ENCODE measurements at places on chromosomes 5 and 9.

- peak; percentile 86 for DNase-seq
Observed at GRCh38 chr5:154287136-154287535, 96.6 kb downstream of the GALNT10 start.

GRCh38 chr5:148831590-148832565 lies 5.5 kb downstream of the ADRB2 start:
- DNase-seq, result no peak

- DNase-seq, result no peak
Observed at GRCh38 chr5:119331566-119332095, 24.2 kb upstream of the TNFAIP8 start.

DNA sequence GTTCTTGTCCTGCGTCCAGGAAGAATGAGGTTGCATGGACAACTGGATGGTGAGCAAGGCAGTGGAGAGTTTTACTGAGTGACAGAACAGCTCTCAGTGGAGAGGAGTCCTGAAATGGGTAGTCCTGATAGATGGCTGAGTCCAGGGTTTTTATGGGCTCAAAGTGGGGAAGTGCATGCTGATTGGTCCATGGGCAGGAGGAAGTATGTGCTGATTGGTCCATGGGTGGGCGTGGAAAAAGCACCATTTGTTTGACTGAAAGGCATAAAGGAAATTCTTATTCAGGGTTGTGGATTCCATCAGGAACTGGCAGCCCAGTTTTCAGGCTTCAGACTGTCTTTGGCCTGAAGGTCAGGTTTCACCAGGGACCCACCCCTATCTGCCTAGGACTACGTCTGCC lies 10.6 kb downstream of the FSD1L start:
- no peak for DNase-seq

GRCh38 chr5:111511174-111511830 lies 1.0 kb downstream of the STARD4 start:
- no peak for DNase-seq

- DNase-seq, result no peak
Observed at GRCh38 chr9:88272986-88273385, 115.3 kb upstream of the SPIN1 start.

DNA sequence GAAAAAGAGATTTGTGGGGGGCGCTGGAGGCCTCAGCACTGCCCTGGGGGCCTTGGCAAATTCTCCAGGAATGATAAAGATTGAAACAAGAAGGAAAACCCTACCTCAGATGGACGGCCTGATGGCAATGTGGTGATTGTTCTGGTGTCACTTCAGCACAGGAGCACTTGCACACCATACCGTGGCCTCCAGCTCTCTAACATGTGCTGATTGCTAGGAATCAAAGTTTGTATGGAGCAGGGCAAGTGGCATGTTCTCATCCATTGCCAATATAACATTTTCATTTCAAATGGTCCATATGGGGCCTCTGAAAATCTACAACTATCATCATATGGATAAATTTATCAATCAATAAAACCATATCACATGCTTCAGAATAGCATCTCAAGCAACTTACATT lies 253.0 kb downstream of the DEPDC1B start:
- DNase-seq, result no peak

- peak; percentile 32 for DNase-seq
Observed at GRCh38 chr5:44536650-44537260, 147.5 kb upstream of the FGF10 start.

DNA sequence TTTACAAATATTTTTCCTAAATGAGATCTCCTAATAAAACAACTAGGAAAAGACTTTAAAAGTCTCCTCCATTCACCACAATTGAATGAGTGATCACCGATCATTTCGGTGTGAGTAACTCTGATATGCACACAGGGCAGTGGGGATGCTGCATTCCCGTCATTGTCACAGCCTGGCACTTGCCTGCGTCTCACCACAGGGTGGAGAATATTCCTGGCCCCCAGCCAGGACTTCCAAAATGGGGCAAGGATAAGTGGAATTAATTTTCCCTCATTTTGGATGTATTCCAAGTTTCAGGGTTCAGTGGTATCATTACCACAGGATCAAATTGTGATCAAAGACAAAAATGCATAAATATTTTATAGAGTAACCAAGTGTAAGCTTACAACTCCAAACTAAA lies 107.1 kb downstream of the CTNND2 start:
- DNase-seq, result peak; percentile 15

- no peak for DNase-seq
Observed at GRCh38 chr9:22413884-22414283, 32.7 kb upstream of the DMRTA1 start.

DNA sequence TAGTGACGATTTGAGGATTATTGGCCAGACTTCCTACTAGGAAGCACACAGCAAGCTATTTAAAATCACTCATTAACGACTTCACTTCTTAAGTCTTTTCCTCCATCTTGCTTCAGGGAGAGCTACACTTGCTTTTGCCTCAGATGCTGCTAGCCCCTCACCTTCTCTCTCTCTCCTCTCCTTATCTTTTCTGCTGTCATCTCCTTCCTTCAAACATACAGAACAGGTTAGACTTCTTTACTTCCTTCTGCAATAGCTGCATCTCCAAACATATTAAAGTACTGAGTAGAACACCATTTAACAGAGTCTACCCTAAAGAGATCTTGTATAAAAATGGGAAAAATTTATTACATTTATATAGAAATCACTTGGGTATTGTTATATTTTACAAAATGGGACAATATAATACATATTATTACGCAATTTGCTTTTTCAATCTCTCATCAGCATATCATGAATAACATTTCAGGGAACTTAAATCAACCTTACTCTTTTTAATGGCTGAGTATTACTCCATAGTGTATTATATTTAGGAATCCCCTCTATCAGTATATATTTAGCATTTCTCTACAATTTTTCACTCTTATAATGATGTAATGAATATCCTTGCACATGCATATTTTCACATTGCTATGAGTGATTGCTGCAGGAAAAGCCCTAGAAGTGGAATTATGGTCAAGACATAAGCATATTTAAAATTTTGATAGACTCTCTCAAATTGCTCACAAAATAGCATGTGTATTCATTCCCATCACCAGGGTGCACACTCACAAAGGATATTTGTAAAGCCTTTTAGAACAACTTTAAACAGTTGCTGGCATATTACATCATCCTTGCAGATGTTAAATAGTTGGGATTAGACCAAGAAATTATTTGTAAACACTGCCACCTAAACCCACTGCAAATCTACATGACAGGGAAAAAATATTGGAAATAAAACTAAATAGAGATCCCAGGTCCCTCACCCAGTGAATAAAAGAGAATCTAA lies 164.5 kb upstream of the NFIB start:
- no peak for DNase-seq

DNA sequence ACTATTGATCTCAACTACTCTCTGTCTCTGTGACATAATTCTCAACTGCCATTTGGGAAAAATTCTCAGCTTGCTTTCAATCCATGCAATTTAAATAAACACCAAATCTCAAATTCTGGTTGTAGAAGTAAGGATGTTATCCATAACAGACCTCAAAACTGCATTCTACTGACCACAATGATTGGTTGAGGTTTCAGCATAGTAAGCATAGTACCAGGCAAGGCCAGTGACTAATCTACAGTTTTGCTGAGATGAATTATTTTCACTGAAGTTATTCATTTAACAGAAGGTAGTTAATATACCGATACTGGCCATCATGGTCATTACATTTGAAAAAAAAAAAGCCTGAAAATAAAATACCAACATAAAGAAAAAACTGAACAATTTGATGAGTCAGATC lies 488.0 kb upstream of the CDH18 start:
- no peak for DNase-seq

DNA sequence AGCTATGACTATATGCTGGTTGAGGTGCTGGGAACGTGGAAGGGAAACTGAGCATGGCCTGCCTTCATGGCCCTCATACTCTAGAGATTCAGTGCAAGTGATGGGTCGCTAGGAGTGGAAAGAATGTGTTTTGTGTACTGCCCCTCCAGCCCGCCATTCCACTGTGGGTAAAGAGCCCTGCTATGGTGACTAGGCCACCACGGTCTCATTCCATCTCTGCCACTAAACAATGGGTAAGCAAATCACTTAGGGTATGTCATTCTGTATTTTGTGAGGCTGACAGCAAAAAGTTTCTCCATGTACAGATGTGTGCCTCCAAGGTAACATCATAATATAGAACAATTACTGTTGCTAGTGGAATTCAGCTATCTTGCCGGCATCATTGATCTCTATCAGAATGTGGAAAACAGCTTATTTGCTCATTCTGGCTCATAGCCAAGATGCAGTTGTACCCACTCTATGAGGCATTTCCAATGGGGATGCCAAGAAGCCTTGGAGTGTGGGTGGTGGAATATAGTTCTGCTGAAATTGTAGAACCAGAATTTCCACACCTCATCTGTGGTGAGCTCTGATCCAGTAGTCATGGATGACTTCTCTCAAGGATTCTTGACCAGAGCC lies 12.5 kb downstream of the SMARCA2 start:
- DNase-seq, result peak; percentile 44

- no peak for DNase-seq
Observed at GRCh38 chr5:27171761-27172261, 133.4 kb upstream of the CDH9 start.

- DNase-seq, result peak; percentile 20
Observed at GRCh38 chr9:114383521-114384231, 4.1 kb downstream of the AKNA start.

DNA sequence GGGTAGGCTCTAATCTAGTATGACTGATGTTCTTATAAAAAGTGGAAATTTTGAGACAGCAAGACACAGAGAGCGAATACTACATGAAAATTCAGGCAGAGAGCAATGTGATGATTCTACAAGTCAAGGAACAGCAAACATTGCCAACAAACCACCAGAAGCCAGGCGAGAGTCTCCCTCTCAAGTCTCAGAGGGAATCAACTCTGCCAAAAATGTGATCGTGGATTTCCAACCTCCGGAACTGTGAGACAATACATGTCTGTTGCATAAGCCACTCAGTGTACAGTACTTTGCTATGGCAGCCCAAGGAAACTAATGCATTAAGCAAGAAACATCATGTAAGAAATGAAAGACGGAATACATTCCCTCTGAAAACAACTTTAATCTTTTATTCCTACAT lies 52.1 kb upstream of the CCNG1 start:
- DNase-seq, result peak; percentile 22

DNA sequence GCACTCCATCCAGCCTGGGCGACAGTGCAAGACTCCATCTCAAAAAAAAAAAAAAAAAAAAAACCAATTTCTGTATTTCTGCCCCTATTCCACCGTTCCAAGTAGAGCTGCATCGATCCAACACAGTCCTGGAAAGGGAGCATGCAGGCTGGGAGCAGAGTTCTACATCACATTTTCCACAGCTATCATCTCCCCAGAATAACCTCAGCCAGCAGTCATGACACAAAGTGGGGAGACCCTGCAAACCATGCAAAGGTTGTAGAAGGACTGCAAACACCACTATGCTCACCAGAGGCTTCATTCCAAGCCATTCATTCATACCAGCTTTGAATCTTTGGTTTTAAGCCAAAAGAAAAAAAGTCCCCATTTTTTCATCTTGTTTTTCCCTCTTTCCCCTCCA lies 20.8 kb upstream of the ZNF354A start:
- no peak for DNase-seq

GRCh38 chr5:102545175-102545574 lies 46.4 kb upstream of the SLCO6A1 start:
- no peak for DNase-seq

DNA sequence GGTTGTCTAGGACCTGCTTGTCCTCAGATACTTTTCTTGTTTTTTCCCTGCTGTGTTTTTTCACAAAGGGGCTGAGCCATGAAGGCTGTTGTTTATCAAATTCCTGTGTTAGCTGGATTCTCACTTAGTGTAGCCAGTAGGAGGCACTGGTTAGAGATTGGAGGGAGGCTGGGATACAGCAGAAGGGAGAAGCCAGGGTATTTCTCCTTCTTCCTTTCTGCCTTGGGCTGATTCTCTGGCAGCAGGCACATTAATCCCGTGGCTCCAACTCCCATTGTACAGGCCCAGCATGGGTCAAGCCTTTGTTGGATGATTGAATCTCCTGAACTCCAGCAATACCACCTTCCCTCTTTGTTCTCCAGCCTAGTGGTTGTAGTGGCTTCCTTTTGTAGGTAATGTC lies 46.4 kb upstream of the FAM170A start:
- DNase-seq, result no peak

GRCh38 chr5:14829396-14829795 lies 42.2 kb downstream of the ANKH start:
- no peak for DNase-seq

DNA sequence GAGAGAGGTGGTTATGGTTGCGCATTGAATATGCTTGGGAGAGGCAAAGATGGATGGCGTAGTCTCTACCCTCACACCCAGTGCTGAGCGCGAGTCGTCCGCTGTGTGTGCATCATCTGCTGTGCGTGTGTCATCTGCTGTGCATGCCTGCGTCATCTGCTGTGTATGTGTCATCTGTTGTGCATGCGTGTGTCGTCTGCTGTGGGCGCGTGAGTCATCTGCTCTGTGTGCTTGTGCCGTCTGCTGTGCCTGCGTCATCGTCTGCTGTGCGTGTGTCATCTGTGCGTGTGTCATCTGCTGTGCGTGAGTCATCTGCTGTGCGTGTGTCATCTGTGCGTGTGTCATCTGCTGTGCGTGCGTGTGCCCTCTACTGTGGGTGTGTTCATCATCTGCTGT lies 68.0 kb upstream of the IRX4 start:
- no peak for DNase-seq

GRCh38 chr5:62284946-62285891 lies 20.8 kb upstream of the KIF2A start:
- DNase-seq, result no peak

DNA sequence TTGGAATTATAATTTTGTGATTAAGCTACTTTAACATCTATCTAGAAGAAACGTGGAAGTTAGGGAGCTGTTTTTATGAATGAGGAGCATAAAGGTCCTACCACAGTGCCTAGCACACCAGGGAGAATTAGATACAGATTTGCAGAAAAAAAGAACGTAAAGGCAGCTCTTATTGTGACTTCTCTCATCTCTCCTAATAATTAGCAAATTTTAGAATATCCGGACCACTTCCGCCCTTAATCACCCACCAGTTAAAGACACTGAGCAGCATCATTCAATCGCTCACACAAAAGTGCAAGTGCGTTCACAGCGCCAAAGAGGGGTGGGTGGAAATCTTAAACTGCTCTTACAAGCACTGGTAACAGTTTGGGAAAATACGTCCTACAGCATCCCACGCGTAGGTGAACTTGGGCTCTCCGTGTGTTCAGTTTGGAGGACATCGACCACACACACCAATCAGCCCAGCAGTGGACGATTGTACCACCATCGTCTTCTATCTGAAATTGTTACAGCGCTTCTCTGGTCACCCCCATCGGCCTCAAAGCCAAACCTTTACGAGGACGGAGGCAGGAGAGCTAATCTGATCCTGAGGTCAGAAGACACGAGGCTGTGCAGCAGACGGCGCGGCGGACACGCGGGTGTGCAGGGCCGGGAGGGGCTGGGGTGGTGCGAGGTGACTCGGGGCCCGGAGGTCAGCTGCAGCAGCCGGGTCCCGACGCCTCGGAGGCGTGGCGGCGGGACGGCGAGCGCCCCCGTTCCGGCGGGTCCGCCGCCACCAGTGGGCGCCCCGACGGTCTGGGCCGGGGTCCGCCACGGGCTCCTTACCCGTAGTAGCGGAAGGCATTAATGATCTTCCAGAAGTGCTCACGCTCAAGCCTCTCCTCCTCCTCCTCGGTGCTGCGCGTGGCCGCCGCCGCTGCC lies 646 bp downstream of the CARNMT1 start:
- DNase-seq, result peak; percentile 71

- no peak for DNase-seq
Observed at GRCh38 chr9:128026255-128026772, 40.8 kb downstream of the NAIF1 start.
